ENCODE measurements at places on chromosomes 1 and 21. TPM values are rescaled to one million over a fixed set of nuclear protein-coding genes. Genes with fewer than 3 reads are reported as not detected.

DNA sequence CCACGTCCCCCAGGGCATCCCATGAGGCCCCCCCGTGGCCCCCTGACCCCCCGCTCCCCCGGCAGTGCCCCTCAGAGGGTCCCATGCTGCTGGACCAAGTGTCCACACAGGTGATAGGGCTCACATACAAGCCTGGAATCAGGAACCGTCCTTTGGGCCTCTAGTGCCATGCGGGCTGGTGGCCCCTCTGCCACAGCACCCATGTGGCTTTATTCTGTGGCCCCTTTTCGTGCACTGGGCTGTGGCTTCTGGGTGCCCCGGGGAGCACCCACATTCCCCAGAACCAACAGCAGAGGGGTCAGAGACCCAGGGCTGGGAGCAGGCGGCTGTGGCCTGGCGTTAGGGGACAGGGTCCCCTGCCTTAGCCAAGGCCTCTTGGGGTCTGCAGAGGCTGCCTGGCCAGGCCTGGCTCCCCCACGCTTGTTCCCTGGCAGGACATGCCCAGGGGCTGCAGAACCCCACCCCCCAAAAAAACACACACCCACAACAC is 31.7 kb downstream of the SLC19A1 start:
- no peaks in the 10 kb centered on the region for H3K36me3 ChIP-seq
- no peak overlapping the region for H3K27ac ChIP-seq
- no peaks in the 10 kb centered on the region for H3K27me3 ChIP-seq
- H3K4me1 ChIP-seq: peaks cover 40% of the 10 kb centered on the region

- no peaks in the 10 kb centered on the region for H3K36me3 ChIP-seq
- H3K4me1 ChIP-seq: peaks cover 8% of the 10 kb centered on the region
- no peak overlapping the region for H3K27ac ChIP-seq
- no peaks in the 10 kb centered on the region for H3K27me3 ChIP-seq
- DNase-seq: peak; percentile 84
These were observed 42.8 kb upstream of the DMBX1 start for GRCh38 chr1:46446646-46447498.

GRCh38 chr1:205915354-205915990 is 27.8 kb downstream of the SLC26A9 start:
- H3K4me1 ChIP-seq: no peaks in the 10 kb centered on the region
- no peak overlapping the region for H3K27ac ChIP-seq
- DNase-seq: no peak
- no peak overlapping the region for H3K4me3 ChIP-seq
- no peaks in the 10 kb centered on the region for H3K36me3 ChIP-seq

- DNase-seq: no peak
- H3K36me3 ChIP-seq: no peaks in the 10 kb centered on the region
- H3K27me3 ChIP-seq: no peaks in the 10 kb centered on the region
- no peaks in the 10 kb centered on the region for H3K4me1 ChIP-seq
- no peak overlapping the region for H3K27ac ChIP-seq
These were observed 55.4 kb downstream of the ALPL start for GRCh38 chr1:21564521-21565095.

DNA sequence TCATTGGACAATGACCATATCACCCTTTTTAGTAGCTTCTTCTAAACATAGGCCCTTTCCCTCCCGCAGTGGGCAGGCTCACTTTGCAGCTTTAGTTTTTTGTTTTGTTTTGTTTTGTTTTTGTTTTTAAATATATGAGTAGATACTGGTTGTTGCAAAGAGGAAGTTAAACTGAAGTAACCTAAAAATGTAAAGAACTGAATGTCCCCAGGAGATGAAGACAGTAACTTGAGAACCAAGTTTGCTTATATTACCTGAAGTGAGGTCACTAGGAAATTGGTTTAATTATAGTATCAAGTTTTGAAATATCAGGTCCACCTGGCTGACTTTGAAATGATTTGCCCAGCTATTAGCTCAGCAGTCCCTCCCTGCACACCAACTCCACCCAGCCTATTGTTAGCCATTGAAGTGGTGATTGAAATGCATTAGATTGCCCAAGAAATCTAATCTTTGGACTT is 18.2 kb downstream of the SMAP2 start:
- H3K4me3 ChIP-seq: no peak overlapping the region
- H3K4me1 ChIP-seq: peaks cover 14% of the 10 kb centered on the region
- H3K36me3 ChIP-seq: no peaks in the 10 kb centered on the region
- no peaks in the 10 kb centered on the region for H3K27me3 ChIP-seq

TFF1 gene
- 2.2 TPM for total RNA-seq

DNA sequence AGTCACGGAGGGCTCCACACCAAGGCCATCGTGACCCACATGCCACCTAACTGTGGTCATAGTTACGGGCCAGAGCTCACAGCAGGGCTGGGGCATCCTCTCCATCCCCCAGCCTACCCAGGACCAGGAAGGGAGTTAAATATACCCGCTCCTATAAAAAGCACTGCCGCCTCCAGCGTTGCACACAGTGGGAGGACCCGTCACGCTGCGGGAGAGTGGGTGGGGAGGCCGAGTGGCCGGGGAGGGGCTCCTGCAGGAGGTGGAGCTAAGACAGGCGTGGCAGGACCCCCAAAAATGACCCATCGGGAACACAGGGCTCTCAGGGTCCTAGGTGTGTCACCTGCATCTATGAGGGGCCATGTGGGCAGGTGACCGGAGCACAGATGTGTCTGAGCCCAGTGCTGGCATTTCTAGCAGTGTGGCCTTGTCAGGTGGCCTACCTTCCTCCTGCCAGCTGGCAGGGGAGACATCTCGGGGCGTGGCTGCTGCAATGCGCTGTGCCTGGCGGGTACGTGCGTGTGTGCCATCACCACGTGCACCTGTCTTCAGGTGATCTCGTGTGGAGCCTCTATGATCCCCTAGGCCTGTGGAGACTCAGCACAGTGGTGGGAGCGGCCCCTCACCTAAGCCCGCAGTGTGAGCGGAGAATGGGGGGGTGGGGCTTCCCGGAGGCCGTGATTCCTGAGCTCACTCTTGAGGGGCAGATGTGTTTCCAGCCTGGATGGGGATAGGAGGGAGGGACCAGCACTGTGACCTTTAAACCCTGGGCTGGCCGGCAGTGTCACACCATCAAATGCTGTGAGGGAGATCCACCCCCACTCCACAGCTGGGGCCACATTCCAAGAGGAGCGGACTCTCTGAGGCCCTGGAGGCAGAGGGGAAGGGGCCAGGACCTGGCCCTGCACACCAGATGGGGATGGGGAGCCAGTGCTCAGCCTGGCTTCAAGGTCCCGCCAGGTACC is 17.7 kb downstream of the AGRN start:
- H3K27me3 ChIP-seq: no peaks in the 10 kb centered on the region
- no peaks in the 10 kb centered on the region for H3K36me3 ChIP-seq
- H3K4me1 ChIP-seq: no peaks in the 10 kb centered on the region
- DNase-seq: no peak

BEND5 gene
- total RNA-seq: not detected

DNA sequence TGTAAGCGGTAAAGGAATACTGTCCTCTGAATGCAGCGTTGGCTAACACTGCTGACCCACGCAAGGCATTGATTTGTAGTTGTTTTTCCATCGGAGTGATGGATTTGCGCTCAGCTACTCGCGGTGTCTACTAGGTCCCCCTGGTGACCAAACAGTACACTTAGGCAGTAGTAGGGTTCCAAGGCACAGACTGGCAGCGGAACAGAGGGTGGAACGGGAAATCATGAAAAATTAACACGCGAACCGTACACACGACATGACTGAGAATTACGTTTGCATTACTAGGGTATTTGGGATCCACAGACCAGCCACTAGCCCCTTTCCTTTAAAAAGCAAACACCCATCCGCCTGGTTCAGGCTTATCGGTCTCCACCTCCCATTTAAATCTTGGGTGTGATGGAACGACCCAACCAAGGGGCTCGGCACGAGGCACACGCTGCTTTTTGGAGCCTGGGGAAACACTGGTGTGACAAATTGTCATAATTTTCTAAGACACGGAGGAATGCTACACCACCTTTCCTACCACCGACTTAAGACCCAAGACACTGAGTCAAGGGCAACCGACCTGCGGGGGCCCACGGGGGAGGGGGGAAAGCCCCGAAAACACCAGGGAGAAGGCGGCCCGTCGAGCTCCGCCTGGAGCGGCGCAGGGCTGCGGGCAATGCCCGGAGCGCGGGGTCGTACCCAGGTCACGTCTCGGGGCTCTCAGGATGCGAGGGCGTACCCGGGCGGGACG is 699 bp downstream of the DIPK1A start:
- peaks cover 22% of the 10 kb centered on the region for H3K4me1 ChIP-seq
- peak; percentile 61 for DNase-seq
- H3K27ac ChIP-seq: peak overlapping the region; percentile 65
- peak overlapping the region; percentile 66 for H3K4me3 ChIP-seq
- no peaks in the 10 kb centered on the region for H3K27me3 ChIP-seq
- no peaks in the 10 kb centered on the region for H3K36me3 ChIP-seq

CLCA4 gene
- total RNA-seq: not detected

DNA sequence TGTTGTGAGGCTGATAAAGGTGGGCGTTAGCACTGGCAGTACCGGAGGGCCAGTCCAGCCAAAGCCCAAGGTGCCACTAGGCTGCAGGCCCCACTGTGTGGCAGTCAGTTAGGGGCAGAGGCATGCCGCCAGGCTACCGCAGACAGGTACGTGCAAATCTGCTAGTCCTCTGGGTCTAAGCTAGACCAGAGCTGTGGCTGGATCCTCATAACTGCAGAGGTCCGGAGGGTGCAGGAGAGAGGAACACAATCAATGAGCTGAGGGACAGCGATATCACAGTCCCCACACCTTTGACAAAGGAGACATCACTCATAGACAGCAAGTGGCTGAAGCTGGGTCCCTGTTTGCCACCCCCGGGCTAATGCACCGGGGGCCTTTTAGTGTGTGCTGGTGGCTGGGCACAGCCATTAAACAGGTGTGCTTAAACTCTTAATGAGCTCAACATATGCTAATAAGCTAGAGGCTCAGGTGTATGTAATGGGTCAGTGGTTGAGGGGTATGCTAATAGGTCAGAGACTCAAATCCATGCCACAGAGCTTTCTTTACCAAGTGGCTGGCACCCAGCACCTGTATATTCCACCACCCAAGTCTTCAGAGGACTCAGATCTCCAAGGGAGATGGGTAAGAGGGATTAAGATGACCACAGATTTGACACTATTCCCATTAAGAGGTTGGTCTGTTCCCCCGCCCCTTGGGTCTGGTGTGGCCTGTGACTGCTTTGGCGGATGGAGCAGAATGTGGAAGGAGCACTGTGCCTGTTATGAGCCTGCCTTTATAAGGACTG is 82.0 kb downstream of the GLIS1 start:
- DNase-seq: no peak
- no peaks in the 10 kb centered on the region for H3K4me1 ChIP-seq
- no peak overlapping the region for H3K4me3 ChIP-seq

CASQ1 gene
- total RNA-seq: not detected

- H3K4me3 ChIP-seq: no peak overlapping the region
- peaks cover 27% of the 10 kb centered on the region for H3K4me1 ChIP-seq
- DNase-seq: no peak
- H3K27ac ChIP-seq: no peak overlapping the region
- H3K36me3 ChIP-seq: no peaks in the 10 kb centered on the region
These were observed 86.6 kb downstream of the DMRTB1 start for GRCh38 chr1:53545663-53546408.

DNA sequence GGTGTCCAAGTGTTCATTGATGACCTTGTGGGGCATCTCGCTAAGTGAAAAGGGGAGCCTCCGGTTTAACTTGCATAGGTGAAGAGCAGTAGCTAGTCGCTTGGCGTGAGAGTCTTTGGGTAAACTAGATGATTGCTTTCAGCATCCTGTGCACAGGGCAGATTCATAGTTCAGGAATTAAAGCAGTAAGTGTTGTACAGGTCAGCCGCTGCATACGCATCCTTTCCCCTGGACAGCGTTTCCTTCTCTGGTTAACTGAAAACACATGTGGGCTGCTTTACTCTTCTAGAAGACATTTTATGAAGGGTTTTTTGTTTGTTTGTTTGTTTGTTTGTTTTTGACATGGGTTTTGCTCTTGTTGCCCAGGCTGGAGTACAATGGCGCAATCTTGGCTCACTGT is 12.1 kb downstream of the NDUFV3 start:
- H3K36me3 ChIP-seq: no peaks in the 10 kb centered on the region
- H3K27ac ChIP-seq: no peak overlapping the region
- DNase-seq: no peak
- H3K4me3 ChIP-seq: no peak overlapping the region
- H3K4me1 ChIP-seq: no peaks in the 10 kb centered on the region
- no peaks in the 10 kb centered on the region for H3K27me3 ChIP-seq

DNA sequence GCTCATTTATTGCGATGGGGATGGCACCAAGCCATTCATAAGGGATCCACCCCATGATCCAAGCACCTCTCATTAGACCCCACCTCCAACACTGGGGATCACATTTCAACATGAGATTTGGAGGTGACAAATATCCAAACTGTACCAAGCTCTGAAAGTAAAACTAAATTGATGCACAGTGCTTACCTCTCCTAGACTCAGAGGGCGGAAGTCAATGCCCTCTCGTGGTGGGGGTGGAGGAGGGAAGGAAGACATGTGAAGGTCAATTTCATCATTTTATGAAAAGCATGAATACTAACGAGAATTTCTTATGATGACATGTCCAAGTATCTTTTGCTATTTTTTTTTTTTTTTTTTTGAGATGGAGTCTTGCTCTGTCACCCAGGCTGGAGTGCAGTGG is 120.0 kb downstream of the PGBD5 start:
- peaks cover 20% of the 10 kb centered on the region for H3K4me1 ChIP-seq
- no peaks in the 10 kb centered on the region for H3K36me3 ChIP-seq
- H3K27me3 ChIP-seq: no peaks in the 10 kb centered on the region
- no peak overlapping the region for H3K27ac ChIP-seq

DNA sequence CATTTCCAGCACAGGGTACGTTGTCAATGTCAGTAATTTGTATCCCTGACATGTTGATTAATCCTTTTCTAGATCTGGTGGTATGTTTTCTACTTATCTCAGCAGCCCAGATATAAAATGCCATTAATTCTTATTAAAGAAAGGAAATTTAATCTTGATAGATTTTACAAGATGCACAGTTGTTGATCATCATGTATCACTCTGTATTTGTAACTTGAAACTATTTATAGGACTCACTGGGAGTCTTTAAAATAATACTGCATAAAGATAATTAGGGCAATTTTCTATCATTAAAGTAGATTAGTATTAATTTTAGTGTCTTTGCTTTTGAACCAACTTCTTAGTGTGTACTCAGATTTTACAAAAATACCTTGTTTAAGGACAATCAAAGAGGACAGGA is 84.9 kb downstream of the GREM2 start:
- no peak overlapping the region for H3K4me3 ChIP-seq
- no peaks in the 10 kb centered on the region for H3K36me3 ChIP-seq
- no peaks in the 10 kb centered on the region for H3K4me1 ChIP-seq
- peaks cover 28% of the 10 kb centered on the region for H3K27me3 ChIP-seq

DNA sequence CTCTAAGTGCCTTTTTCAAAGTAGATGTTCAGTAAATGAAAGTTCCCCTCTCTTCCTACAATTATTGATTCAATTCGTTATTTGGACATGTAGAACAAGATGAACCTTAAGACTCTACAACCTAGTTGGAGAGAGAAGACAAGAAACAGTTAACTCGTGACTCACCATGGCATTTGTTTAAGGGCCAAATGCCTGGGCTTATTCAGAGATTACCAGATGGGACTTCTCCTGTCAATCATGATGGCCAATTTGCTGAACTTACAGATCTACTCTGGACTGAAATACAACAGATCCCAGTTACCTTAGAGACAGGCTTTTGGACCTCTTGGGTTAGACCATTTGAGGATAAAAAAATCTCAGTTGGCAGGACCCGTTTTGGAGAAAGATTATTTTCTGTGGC is 93.5 kb downstream of the C1orf94 start:
- H3K4me3 ChIP-seq: no peak overlapping the region
- H3K27me3 ChIP-seq: peaks cover 18% of the 10 kb centered on the region
- H3K27ac ChIP-seq: no peak overlapping the region
- no peaks in the 10 kb centered on the region for H3K4me1 ChIP-seq
- no peaks in the 10 kb centered on the region for H3K36me3 ChIP-seq

AMY1B gene
- not detected for total RNA-seq

- H3K27me3 ChIP-seq: no peaks in the 10 kb centered on the region
- peaks cover 12% of the 10 kb centered on the region for H3K36me3 ChIP-seq
- peaks cover 29% of the 10 kb centered on the region for H3K4me1 ChIP-seq
- no peak overlapping the region for H3K27ac ChIP-seq
- no peak overlapping the region for H3K4me3 ChIP-seq
These were observed 42.2 kb upstream of the GOLT1A start for GRCh38 chr1:204255966-204256365.

All from PC-9 (cell line).